ENCODE measurements at places on chromosomes 3 and 15.

DNA sequence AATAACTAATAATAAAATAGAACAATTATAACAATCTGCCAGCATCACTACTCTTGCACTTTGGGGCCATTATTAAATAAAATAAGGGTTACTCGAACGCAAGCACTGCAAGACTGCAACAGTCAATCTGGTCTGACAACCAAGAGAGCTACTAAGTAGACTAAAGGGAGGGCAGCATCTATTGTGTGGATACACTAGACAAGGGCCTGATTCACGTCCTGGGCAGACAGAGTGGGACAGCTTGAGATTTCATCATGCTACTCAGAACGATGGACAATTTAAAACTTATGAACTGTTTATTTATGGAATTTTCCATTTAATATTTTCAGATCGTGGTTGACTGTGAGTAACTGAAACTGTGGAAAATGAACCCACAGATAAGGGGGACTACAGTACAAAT lies 39.5 kb downstream of the TNIK start:
- no peak for DNase-seq

DNA sequence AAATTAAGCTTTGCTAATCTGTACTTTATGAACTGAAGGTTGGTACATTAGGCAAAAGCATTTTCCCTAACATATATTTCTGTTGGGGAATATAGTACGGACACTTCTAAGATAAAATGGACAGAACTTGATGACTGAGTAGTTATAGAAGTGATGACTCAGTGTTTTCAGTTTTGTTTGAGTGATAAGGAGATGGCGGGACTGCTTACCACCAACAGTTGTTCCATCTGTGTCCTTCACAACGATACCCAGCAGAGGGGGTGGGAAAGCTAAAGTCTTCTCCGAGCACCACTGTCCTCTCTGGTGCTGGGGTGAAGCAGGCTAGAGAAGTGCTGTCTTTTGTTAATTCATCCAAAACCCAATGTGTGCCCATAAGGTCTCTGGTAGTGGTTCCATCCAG lies 195.8 kb downstream of the CD47 start:
- DNase-seq = no peak

DNA sequence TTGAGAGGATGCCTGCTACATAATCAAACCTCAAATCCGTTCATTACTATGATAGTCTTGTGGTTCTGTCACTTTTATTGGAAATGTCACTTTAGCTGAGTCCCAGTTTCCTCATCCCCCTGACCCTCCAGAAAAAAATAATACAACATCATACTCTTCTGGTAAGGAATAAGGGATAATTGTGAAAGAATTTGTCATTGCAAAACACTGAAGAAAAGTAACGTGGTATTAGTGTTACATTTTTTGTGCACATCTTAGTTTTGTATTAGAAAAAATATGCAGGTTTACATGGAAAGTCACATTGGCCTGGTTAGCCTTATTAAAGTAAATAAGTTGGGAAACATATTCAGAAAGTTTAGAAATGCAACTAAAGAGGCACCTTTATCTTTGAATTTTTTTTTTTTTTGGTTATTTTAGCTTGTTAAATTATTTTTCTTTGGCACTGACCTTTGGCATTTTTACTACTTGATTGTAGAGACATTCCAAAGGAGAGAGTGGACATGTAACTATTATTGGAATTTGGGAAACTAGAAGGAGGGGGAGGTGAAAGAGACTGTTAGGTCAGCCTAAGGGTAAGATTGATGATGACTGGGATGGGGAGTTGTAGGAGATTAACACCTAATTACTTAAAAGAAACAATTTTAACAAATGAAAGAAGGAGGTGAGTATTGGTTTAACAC lies 462.2 kb upstream of the RARB start:
- DNase-seq = no peak

DNA sequence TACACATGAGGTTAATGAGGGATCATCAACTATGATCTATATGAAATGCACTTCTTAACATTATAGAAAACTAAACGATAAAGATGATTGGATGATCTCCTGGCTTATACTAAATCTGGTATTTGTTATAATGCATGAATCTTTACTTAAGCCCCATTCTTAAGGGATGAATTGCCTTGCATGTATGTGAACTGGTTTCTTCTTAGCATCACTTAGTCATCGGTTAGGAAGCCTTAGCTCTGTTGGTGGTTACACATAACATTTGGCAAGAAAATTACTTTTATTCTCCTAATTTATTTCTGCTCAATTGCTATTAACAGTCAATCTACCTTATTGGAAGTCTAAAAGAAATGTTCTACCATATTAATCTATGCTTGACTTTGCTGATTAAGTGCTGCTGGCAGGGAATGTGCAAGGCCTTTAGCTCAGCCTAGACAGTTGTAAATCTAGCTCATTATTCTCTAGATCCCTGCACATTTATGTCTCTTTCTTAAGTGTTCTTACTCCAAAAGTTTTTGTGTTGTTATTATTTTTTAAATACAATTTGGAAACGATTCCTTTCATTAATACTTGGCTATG lies 356.0 kb downstream of the ZPLD1 start:
- no peak for DNase-seq

GRCh38 chr15:64634576-64635498 lies 140.6 kb downstream of the RBPMS2 start:
- DNase-seq = no peak

DNA sequence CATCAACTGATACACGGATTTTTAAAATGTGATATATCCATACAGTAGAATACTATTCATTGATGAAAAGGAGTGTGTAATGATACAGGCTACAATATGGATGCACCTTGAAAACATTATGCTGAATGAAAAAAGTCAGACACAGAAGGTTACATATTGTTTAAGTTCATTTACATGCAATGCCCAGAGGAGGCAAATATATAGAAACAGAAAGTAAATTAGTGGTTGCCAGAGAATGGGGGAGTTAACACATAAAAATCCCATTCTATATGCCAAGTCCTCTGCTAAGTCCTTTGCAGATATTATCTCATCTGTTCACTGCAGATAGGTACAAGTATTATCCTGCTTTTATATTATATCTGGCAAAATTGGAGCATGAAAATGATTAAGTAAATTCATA lies 22.1 kb upstream of the CDIN1 start:
- DNase-seq = no peak

All from stimulated activated naive B cell treated with anti-CD40 and anti-IgM and Interleukin-4, amounts not matched to agents 10 μg/mL and 1 μg/mL and 100 μg/mL, for 72 hours (primary cell).